Sigmoid colon (tissue), 7 donors: ENCODE measurements at places on chromosomes 1 and 21. TPM values are rescaled to one million over a fixed set of nuclear protein-coding genes. Genes with fewer than 3 reads are reported as not detected.

- H3K36me3 ChIP-seq, result no peaks in the 10 kb centered on the region
- no peaks in the 10 kb centered on the region for H3K27me3 ChIP-seq
- no peaks in the 10 kb centered on the region for H3K4me1 ChIP-seq
- H3K27ac ChIP-seq, result no peak overlapping the region
- DNase-seq, result no peak
These were observed 103.2 kb upstream of the ZNF644 start for GRCh38 chr1:91124989-91125417.

- H3K27ac ChIP-seq, result no peak overlapping the region
- H3K27me3 ChIP-seq, result no peaks in the 10 kb centered on the region
- DNase-seq, result no peak
- H3K4me1 ChIP-seq, result no peaks in the 10 kb centered on the region
- no peak overlapping the region for H3K4me3 ChIP-seq
These were observed 37.2 kb downstream of the ALG14 start for GRCh38 chr1:95035536-95035935.

- no peaks in the 10 kb centered on the region for H3K36me3 ChIP-seq
- DNase-seq, result peak; percentile 91
- H3K27me3 ChIP-seq, result no peaks in the 10 kb centered on the region
- H3K4me1 ChIP-seq, result peaks cover 29% of the 10 kb centered on the region
- peak overlapping the region; percentile 54 for H3K4me3 ChIP-seq
- H3K27ac ChIP-seq, result peak overlapping the region; percentile 84
These were observed 27.0 kb upstream of the PRSS38 start for GRCh38 chr1:227788271-227789083.

DNA sequence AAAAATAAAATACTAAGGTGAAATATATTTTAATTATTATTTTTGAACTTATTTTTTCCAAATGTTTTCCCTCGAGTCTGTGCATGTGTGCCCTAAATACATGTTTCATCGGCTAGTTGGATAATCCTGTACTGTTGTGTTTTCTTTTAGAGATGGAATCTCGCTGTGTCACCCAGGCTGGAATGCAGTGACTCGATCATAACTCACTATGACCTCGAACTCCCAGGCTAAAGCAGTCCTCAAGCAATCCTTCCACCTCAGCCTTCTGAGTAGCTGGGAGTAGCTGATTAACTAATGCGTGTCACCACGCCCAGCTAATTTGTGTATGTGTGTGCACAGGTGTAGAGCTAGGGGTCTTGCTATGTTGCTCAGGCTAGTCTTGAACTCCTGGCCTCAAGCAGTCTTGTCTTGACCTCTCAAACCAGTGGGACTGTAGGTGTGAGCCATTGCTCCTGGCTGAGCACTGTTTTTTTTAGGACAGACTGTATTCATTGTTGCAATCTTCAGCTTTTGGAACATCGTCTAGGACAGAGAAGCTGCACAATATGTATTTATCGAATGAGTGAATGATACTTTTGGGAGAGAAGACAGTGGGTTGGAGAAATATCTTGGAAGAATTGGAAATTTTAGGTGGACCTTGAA, 4.8 kb upstream of the TMCO1 start:
- H3K4me1 ChIP-seq, result peaks cover 16% of the 10 kb centered on the region
- no peak for DNase-seq
- no peak overlapping the region for H3K27ac ChIP-seq
- H3K36me3 ChIP-seq, result no peaks in the 10 kb centered on the region
- no peaks in the 10 kb centered on the region for H3K27me3 ChIP-seq
- no peak overlapping the region for H3K4me3 ChIP-seq

DNA sequence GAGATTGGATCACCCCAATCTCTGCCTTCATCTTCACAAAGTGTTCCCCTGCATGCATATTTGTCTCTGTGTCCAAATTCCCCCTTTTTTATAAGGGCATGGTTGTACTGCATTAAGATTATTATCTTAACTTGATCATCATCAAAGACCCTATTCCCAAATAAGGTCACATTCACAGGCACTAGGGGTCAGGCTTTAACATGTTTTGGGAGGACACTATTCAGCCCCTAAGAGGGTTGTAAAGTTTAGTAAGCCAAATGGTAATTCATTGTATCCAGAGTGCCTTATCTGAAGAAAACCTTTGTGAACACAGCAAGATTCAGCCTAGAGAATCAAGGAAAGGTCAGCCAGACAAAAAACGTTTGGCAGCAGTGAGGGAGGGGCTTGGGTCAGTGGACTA, 317.6 kb upstream of the PLD5 start:
- no peaks in the 10 kb centered on the region for H3K27me3 ChIP-seq
- no peak overlapping the region for H3K27ac ChIP-seq
- H3K4me3 ChIP-seq, result no peak overlapping the region
- DNase-seq, result no peak
- no peaks in the 10 kb centered on the region for H3K36me3 ChIP-seq

The ZBTB21 gene
- total RNA-seq, result 6.9 TPM

The SPRR4 gene
- not detected for total RNA-seq
